ENCODE measurements at places on chromosomes 7 and 10.

- DNase-seq: no peak
Measured at GRCh38 chr10:110993024-110993693, 73.8 kb downstream of the SHOC2 start.

- no peak for DNase-seq
Measured at GRCh38 chr10:15333909-15334649, 37.0 kb downstream of the FAM171A1 start.

DNA sequence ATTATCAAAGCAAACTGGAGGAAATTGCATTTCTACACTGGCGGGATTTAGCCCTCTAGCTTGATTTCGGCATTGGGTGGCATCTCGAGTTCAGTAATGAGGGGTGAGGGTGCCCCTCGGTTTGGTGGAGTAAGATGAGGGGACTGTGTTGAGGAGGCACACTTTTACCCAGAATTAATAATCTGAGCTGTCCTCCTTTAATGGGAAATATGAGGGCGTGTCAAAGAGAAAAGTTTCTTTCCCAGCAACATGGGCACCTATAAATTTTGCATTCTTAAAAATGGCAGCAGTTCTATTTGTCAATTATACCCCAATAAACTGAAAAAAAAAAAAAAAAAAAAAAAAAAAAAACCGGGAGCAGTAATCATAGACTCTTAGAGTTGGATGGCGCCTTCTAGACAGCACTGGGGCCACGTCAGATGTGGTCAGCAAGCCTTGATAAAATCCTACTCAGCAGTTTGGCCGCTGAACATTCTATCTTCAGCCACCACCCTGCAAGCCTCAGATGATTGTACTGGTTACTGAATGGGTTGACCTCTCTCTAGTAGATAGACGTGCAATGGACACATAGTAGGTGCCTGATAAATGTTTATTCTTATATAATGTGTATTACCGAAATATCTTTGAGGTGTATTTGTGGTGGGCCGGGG, 931 bp downstream of the PAPSS2 start:
- DNase-seq: no peak

GRCh38 chr7:131166066-131166465, 161.6 kb upstream of the MKLN1 start:
- no peak for DNase-seq

- no peak for DNase-seq
Measured at GRCh38 chr10:86023336-86023735, 343.3 kb downstream of the GRID1 start.

DNA sequence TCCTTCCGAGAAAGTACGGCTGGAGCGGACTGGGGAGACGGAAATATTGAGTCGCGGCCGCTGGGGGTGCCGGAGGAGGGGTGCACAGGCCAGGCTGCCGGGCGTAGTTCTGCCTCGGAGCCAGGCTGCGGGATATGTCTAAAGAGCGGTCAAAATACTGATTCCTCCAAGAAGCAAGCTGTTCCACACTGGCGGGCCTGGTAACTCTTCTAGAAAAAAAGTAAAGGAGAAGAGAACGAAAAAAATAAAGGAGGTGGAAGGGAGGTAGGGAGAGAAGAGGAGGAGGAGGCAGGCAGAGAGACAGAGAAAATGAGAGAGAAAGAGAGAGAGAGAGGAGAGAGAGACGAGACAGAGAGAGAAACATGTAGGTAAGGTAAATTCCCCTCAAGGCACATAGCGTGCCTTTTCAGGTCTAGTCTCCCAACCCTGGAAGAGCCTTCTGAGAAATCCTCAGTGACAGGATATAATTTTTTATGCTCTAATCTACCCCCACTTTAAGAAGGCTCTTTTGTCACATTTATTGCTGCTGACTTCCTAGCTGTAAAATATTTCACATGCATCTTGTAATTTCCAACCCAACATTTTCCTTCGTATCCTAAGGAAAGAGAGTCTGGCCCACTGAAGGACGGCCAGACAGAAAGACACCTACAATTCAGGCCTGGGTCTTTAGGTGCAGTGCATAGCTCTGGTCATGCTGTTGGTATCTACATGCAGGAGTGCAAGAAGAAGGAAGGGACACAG, 5.7 kb downstream of the DLX5 start:
- DNase-seq: no peak

DNA sequence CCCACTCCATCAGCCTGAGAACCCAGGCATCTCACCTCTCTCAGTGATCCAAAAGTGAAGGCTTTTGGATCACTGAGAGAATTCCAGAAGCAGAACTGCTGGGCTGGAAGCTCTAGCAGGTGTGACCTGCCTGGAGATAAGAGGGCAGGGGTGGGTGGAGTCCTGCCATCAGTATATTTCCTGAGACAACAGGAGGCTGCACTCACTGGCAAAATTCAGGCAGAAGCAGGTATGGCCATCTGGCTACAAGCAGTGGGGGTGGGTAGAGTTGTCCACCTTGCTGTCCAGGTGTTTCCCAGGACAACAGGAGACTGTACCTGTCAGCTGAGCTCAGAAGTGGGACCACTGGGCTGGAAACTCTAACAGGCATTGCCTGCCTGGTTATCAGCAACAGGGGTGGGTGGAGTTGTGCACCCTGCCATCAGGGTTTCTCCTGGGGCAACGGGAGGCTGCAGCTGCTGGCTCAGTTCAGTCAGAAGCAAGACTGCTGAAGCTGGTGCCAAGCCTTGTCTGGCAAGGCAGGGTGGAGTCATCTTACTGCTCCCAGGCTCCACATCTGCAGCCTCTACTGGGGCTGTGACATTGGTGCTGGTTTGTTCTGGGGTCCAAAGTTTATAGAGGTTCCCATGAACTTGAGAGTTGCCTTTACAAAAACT, 47.2 kb upstream of the SFTPD start:
- no peak for DNase-seq

GRCh38 chr10:24926557-24926956, 25.8 kb downstream of the PRTFDC1 start:
- no peak for DNase-seq

GRCh38 chr10:130740166-130740565, 571.4 kb downstream of the TCERG1L start:
- no peak for DNase-seq

DNA sequence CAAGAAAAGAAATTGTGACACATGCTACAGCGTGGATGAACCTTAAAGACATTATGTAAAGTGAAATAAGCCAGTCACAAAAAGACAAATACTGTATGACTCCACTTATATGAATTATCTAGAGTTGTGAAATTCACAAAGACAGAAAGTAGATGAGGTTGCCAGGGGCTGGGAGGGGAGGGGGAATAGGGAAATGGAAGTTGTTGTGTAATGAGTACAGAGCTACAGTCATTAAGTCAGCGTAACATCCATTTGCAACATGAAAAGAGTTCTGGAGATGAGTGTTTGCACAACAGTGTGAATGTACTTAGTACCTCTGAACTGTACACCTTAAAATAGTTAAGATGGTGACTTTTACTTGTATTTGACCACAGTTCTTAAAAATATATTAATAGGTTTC, 112.1 kb upstream of the CDK1 start:
- peak; percentile 69 for DNase-seq

GRCh38 chr10:111600772-111601171, 523.9 kb downstream of the ADRA2A start:
- no peak for DNase-seq
